ENCODE measurements at places on chromosomes 6 and 20.

DNA sequence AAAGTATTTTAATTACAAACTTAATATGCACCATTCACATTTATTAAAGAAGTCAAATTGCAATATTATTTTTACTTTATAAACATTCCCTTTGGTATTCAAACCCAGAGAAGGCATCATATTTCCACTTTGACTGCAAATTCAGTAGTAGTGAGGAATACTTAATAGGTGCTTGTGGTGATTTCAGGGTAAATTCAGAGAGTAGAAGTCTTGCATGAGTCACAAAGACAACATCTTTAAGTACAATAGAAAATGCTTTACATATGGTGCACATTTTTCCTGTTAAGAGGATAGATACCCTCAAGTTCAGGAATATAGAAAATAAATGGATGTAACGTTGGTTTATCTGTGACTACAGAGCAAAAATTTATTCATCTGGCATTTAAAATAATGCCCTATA is 390.2 kb downstream of the TENT5A start:
- DNase-seq: no peak

- no peak for DNase-seq
Measured at GRCh38 chr6:835476-836160, 142.7 kb upstream of the EXOC2 start.

DNA sequence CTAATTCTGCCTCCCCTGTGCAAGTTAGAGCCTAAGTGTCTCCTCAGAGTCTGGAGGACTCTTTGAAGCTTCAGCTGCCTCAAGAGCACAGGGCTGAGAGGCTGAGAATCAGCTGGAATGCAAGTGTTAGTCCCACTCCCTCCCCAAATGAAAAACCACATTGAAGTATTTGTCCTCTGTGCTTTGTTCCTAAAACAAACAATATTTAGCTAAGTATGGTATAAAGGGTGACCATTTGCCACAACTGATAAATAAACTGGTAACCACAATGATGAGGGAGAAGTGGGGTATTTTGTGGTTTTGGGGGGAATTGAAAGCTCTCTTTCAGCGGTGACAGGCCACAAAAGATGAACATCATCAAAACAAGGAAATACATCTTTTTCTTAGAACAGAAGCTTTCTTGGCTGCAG is 91.7 kb upstream of the HDDC2 start:
- no peak for DNase-seq

DNA sequence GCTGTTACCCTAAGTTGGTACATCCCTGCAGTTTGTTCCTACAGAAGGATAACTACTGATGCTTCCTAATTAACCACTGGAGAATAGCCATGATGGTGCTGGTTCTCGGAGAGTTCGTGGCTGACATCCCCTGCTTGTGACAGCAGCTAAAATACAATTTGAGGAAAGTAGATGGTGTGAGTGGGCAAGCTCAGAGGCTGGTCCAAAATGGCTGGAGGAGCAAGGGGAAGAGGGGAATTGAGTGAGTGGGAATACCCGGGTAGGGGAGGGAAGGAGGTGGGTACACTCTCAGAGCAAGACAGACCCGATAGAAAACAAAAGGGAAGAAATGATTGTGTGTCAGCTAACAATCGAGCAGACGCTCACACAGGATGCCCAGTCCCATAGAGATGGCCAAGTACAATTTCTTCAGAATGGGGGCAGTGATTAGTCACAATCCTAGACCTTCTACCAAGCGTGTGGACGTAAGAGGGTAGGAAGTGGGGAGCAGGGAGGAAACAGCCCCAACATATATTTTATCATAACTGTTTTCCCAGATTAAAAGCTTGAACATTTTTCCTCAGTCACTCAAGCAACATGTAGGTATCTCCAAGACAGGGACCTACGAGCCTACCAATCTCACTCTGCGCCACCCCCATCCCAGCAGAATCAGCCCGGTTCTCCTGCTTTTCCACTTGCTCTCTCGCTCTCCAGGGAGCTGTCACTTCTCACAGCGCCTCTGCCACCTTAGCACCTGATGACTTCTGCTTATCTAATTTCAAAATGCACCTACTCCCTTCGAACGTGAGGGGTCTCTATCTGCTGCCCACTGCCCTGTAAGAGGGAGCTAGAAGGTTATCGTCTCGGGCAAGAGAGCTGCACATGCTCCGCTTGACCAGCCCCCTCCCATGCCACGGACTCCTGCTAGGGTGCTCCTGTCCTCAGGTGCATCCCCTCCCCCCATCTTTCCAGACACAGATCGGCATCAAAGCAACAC is 26.2 kb downstream of the RIPOR2 start:
- DNase-seq: no peak

- no peak for DNase-seq
Measured at GRCh38 chr20:57479196-57479595, 45.7 kb downstream of the CTCFL start.

- no peak for DNase-seq
Measured at GRCh38 chr20:36305602-36306551, at the start of gene DLGAP4. Gene DLGAP4 (plus strand): TSS chr20:36306339. CDS start chr20:36431718, 125,379 bp downstream.

GRCh38 chr20:23644164-23644563 is 6.4 kb upstream of the CST3 start:
- no peak for DNase-seq

DNA sequence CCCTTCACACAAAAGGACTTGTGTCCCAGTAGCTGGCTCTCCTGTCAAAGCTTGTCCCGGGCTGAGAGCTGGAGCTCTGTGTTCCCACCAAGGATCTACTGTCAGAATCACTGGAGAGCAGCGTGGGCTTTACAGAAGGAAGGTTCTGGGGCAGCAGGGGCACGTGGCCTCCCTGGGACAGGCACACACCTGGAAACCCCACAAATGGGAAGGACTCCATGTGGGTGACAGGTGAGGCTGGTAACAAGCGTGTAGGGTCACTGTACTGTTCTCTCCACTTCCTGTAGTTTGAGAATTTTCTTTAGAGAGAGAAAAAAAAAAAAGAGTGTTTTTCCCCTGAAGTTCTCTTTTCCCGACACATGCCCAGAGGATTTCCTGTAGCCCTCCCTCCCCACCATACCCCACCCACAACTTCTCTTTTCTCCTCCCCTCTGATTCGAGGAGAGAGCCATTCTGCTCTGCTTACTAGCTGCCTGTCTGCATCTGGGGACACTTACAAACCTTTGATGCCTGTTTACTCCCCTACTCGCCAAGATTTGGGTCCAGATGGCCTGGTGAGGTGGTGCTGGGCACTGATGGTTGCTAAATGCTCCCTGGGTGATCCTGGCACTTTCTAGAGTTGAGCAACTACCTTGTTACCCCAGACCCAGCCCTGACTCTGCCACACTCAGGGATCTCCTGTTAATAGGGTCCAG is 84.1 kb upstream of the SIRPA start:
- DNase-seq: no peak

DNA sequence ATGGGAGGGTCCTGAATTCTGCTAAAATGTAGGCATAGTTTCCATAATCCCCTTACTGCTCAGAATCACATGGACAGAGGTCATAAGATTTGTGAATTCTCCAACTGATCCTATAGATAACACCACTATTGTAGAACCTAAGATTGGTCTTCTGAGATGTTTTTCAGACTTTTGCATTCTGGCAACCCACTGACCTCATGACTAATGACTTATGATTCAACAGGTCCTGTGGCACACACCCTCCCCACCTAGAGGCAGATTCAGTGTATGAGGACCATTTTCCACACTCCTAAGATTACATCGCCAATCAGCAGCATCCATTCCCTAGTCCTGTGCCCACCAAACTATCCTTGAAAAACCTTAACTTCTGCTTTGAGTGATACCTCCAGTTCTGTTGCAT is 207.2 kb downstream of the BTBD9 start:
- DNase-seq: no peak

DNA sequence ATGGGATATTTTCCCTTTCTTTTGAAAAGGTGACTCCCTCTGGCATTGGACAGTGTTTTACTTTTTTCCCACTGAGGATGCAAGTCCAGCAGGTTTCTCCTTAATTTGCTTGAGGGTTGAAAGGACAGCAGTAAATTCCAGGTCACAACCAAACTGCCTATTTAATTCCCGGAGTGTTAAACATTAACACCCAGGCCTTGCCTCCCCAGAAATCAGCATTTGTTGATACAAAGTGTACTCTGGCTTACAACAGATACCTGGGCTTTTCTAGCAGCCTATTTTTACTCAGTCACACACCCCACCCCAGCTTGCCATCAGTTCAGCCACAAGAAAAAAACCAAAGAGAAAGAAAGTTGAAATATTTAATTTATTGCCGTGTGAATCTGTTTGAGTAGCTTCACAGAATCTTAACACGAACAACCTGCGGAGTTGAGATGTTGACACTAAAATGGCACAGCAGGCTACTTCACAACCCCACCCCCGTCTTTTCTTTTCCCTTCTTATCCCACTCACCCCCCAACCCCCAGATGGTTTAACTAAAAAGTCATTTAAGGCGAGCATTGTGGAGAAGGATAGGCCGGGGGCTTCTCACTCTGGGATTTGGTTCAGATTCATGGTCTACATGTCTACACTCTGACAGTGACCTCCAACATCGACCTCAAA is 45.7 kb downstream of the MYLIP start:
- DNase-seq: no peak

DNA sequence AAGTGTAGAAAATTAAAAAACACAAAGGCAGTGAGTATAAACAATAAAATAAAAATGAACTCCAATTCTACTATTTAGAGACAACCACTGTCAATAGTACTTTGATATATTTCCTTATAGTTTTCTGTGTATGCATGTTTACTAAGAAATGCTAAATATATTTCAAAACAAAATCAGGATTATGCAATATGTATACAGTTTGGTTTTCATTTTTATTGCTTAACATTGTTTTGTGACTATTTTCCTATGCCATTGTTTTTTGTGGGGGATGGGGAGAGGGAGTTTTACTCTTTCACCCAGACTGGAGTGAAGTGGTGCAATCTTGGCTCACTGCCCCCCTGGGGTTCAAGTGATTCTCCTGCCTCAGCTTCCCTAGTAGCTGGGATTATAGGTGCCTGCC is 19.6 kb downstream of the OR2A4 start:
- no peak for DNase-seq

DNA sequence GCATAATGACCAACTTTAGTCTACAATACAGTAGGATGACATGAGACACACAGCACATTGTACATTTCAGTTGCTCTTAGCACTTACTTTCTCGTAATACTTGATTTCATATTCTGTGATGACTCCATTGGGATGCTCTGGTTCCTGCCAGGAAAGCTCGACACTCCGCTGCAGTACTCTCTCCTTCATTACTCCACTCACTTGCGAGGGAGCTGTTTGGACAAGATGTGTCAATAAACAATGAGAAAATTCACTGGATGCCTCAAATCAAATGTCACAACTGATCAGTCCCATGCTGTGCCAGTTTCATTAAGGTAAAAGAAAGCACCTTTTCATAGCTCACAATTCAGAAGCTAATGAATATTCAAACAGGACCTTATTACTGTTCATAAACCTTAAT is 147.1 kb downstream of the EPHA7 start:
- DNase-seq: no peak
